ENCODE measurements at places on chromosomes 3 and 15.
A peak's percentile ranks its signal among the peaks of the same experiment; 100 is the strongest.

- no peak for DNase-seq
Observed at GRCh38 chr3:71305231-71306206, 278.0 kb downstream of the FOXP1 start.

GRCh38 chr15:29570948-29571791 lies 251.1 kb downstream of the TJP1 start:
- DNase-seq = no peak

- DNase-seq = peak; percentile 68
Observed at GRCh38 chr15:33098094-33099058, 96.1 kb downstream of the FMN1 start.

DNA sequence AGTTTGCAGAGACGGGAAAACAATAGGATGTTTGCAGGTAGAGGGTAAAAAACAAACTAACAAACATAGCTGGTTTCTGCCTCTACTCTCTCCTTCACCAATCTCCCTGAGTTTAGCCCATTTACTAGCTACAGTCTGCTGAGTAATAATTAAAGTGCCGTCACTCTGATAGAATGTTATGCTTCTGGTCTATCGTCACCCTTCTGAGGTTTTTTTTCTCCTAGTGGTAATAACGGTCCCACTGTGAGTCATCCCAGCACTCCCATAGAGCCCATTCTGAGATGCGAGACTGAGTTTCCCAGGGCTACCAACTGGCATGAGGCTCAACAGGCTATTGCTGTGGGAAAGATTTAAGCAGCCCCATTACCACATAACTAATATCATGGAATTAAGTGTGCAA lies 56.4 kb downstream of the PLAAT1 start:
- DNase-seq = no peak

GRCh38 chr3:151384741-151385174 lies at the start of gene P2RY12:
Gene P2RY12, minus strand, starts transcription at chr3:151384753. Its CDS starts 45,908 bp downstream, at chr3:151338845.
- DNase-seq = no peak

GRCh38 chr3:33403756-33404155 lies 36.4 kb downstream of the UBP1 start:
- DNase-seq = no peak

DNA sequence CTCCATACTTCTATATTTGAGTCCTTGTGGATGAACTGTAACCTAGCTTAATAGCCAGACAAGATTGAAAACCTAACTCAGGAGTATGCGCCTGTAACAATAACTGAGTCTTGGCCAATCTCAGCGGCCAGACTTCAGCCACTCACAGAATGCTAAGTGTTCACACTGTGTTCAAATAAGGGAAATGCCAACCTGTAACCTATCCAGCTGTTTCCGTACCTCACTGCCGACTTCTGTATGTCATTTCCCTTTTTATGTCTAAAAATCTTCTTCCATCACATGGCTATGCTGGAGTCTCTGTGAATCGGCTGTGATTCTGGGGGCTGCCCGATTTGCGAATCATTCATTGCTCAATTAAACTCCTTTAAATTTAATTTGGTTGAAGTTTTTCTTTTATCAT lies 169.2 kb downstream of the NFKBIZ start:
- no peak for DNase-seq

DNA sequence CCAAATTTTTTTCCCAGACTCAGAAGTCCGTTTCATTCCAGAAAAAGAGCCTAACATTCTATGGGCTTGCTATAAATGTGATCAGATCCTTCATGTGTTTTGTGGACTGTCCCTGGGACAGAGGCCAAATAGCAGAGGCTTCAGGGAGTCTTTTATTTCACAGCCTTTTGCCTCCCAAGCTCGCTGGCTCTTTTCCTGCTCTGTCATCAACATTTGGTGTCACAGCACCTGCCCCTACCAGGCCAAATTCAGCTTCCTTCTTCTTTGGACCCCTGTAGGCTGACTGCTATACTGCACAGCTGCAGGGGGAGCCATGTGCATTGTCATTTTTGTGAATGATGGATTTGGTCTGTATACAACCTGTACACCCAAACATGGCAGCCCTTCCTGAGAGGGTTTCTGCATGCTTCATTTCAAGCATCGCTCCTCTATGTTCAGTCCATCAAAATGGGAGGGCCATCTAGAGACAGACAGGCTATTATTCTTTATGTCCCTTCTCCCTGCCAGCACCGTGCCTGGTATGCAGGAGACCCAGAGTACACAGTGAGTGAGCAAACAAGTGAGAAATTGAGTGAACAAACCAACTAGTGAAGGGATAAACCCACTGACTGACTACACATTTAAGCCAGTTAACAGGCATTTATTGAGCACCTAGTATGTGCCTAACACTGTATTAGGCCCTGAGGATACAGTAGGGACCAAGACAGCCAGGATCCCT lies 17.9 kb upstream of the RPP14 start:
- DNase-seq = no peak

DNA sequence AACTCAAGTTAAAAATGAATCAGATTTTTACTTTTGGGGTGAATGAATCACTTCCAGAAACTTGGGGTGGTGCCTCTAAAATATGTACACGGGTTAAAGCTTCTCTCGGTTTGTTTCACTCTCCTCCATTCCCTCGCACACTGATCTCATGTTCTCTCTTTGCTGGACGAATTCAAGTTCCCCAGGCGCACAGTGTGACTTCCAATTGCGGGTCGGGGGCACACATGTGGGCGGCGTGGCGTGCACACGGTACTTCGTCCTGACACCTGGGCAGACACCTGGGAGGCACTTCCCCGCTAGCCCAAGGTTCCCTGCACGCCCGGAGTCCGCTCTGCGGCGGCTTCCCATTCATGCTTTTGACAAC lies 692 bp downstream of the SCAANT1 start:
- DNase-seq = peak; percentile 34

GRCh38 chr3:106025151-106025722 lies 156.4 kb upstream of the CBLB start:
- DNase-seq = no peak

DNA sequence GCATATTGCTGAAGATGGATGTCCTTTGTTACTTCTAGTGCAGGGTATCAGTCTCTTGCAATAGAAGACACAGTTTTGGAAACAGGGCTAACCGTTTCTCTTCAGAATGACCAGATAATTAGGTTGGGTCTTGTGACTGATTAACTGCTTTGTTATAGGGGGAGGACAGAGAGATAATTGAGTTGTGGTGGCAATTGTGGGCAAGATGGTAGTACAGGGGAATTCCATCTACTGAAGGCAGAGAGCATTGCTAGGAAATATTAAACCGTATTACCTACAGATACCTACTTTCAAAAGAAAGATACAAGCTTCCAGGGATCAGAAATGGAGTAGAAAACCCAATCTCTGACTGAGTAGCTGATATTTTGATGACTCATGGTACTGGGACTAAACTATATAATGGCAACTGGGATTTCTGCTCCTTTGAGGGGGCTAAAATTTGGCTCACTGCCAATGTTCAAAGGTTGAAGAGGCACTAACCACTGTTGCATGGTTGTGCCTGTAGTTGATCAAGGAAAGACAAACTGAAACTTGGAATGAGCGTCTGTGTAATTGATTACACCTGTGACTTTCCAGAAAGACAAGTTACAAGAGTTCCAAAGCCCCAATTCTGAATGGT lies 4.2 kb downstream of the PRR23B start:
- no peak for DNase-seq

GRCh38 chr3:55813268-55814097 lies 326.4 kb upstream of the WNT5A start:
- DNase-seq = no peak

DNA sequence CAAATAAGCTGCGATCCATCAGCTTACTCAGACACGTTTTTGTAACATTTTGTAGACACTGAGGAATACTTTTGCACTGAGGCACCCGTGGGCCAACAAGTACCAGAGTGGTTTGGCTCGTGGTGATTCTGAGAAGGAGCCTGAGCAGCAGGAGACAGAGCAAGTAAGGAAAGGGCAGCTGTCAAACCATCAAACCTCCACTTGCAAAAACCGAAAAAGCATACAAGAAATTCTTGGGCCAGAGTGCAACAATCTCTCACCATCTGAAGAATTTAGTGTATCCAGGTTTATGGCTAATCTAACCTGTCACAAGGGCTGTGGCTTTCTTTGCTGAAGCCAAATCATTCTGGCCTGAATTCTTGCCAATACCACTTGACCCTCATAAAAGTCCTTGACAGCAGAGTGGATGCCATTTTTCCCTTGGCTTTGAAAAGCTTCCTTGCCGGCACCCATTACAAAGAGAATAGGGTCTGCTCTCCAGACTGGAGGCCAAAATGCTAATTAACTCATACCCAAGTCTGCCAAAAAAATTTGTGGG lies 56.7 kb downstream of the MYO1E start:
- no peak for DNase-seq

- DNase-seq = peak; percentile 81
Observed at GRCh38 chr15:63501256-63502089, 2.9 kb upstream of the USP3 start.

- DNase-seq = peak; percentile 92
Observed at GRCh38 chr3:11185564-11186317, 31.4 kb downstream of the HRH1 start.

- DNase-seq = no peak
Observed at GRCh38 chr15:78266806-78267205, 2.4 kb downstream of the DNAJA4 start.

DNA sequence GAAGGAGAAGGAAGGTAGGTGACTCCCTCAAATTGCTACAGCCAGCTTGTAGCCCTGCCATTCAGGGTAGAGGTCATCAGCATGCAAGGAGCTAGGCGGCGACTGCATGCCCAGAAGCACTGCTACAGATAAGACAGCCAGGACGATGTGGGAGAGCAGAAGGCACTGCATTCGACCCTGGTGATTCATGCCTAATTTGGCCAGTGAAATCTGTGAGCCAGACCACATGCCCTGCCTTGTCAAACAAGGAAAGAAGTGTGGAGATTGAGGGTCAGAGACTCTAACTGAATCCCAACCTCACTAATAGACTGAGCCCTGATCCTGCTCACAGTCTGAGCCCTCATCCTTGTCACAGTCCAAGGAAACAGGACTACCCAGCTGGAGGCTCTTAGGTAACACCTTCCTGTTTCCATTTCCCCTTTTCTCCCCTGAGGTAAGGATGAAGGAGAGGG lies 86.6 kb downstream of the LINGO1 start:
- peak; percentile 87 for DNase-seq

GRCh38 chr3:128075522-128076482 lies 23.6 kb downstream of the SEC61A1 start:
- peak; percentile 90 for DNase-seq

- peak; percentile 5 for DNase-seq
Observed at GRCh38 chr3:151709847-151710246, 23.9 kb upstream of the AADACL2 start.

DNA sequence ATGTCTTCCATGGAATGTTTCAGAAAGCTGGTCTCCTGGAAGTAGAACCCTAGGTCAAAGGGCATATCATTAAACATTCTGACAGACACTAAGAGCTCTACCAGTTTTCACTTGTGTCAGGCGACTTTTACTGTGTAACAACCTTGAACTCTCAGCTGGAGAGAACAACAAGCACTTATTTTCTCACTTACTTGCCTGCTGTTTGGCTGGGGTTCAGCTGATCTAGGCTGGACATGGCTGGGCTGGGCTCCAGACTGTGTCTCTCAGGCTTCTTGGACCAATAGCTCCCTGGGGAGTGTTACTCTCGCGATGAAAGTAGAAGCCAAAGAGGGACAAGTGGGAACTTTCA lies 527.3 kb downstream of the SHQ1 start:
- no peak for DNase-seq

- DNase-seq = no peak
Observed at GRCh38 chr15:38620851-38621594, 56.4 kb upstream of the RASGRP1 start.

DNA sequence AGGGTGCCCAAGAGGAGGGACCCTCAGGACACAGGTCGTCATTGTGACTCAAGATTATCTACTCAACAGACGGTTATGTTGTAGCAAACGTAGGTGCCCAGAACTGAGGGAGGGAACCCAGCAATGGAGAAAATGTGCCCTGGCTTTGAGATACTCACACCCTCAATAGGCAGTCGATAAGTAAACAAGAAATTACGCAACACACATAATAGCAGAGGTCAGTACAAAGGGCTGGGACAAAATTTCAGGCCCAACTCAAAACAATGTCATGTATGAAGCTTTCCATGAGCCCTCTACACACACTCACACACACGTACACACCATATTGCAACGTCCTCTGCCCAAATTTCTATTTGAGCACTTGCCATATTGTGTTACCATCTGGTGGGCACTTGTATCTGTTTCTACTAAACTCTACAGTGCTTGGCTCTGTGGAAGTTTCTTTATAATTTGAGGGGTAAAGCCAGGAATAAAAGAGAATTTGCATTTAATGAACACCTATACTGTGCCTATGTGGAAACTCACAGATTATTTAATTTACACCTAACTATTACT lies 114.6 kb upstream of the TRIM42 start:
- no peak for DNase-seq

GRCh38 chr3:62134061-62134496 lies 239.3 kb downstream of the FEZF2 start:
- peak; percentile 5 for DNase-seq

- no peak for DNase-seq
Observed at GRCh38 chr15:89393056-89393455, 58.4 kb upstream of the POLG start.

GRCh38 chr3:113092746-113093145 lies 102.0 kb downstream of the GTPBP8 start:
- no peak for DNase-seq

DNA sequence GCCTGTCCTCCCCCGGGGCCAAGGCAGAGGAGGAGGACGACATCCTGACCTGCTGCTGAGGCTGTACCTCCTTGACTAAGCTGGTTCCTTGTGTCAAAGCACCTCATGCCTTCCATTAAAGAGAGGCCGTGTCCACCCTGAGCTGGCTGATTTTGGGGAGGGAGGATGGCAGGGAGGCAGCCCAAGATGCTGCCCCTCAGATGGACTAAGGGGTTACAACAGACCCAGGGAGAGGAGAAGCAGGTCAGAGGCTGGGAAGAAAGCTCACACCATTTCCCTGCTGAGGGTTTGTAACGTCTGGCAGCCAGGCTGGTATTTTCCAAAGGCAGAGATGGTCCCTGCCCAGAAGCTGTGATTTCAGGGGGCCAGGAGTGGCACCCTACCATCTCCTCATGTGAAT lies 2.7 kb upstream of the ITIH3 start:
- DNase-seq = no peak

DNA sequence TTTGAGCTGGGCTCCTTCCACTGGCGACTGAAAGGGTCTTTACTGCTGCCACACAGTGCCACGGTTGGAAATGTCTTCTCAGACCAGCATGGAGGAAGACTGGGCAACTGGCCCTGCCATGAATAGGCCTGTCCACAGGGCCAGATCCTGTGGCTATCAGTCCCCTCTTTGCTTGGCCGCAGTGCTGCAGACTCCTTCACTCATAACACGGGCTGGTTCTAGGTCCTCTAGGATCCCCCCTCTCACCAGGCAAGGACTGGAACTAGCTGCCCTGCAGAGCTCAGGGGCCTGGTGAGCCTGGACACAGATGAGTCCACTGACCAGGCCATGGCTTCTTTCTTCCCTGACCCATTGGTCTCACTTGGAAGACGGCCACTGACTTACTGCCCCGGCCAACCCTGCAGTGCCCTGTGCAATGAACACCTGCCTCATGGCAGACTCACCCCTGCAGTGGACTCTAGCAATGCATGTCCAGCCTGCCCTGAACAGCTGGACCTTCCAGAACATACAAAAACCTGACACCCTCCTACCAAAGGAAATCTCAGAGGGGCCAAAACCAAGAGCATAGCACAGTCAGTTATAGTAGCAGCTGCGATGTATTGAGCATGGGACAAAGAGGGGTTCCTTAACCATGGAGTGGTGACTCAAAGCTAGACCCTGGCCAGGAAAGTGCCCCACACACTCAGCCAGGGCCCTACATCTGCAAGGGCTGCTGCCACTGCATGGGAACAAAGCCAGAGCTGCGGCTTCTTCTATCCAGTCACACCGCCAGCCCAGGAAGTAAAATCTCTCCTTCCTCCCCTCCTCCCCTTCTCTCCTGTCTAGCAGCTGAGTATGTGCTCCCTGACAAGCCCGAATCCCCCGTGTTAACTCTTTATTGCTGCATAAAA lies 72.1 kb upstream of the ITGA11 start:
- DNase-seq = no peak

Measured in AG08396 (cell line).